ENCODE measurements at places on chromosomes 7 and 10.

GRCh38 chr7:129315960-129316359 lies 91.1 kb downstream of the AHCYL2 start:
- DNase-seq: peak; percentile 12

- DNase-seq: no peak
Observed at GRCh38 chr10:104657457-104657856, 16.4 kb downstream of the SORCS3 start.

DNA sequence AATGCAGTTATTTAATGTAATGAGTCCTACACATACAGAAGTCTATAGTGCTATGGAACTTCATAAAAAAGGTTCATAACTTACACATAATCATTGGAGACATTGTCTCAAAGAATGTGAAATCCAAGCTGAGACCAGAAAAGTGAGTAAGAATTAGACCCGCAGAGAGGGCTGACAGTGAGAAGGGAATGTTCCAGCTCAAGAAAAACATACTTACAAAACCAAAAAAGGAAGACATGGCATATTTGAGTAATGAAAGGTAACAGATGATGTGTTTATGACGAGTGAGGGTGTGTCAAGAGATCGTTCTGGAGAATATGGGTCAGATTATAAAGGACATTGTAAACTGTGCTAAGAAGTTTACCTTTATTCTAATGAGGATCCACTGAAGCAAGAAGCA lies 566.5 kb downstream of the ATRNL1 start:
- no peak for DNase-seq

DNA sequence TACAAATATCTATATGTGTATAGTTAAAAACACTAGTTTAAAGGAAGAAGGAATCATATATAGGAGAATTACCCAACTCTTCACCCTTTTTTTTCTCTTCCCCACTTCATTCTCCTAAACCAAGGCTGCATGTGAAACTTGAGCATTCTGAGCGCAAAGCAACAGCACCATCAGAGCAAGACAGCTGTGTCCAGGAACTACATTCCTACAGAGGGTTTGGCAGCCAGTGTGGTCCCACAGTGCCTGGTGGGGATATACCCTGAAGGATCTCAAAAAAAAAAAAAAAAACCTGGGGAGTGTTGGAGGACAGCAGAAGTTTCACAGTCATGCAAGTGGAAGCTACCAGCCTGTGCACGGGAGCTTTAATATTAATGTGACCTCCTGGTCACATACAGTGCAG lies 310.4 kb downstream of the CTNNA3 start:
- no peak for DNase-seq

Measured in C1 segment of cervical spinal cord (tissue), 14 donors.